Mesothelial cell of epicardium (in vitro differentiated cells): ENCODE measurements at places on chromosomes 3 and 15. TPM values are rescaled to one million over a fixed set of nuclear protein-coding genes. Genes with fewer than 3 reads are reported as not detected.

DNA sequence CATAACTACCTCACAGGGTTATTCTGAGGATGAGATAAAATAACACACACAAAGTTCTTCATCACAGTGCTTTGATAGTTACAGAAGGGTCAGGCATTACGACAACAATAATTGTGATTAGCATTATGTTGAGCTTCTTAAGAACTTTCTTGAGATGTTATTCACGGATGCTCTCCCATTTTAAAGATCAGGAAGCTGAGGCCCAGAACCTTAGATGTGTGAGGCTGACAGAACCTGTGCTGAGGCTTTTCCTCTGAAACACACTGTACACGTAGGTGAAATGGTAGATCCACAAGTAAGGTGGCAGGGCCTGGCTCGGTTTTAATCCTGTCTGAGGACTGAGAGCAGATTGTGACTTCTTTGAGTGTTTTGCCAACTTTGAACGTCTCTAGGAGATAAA is 211.2 kb upstream of the BHLHE40 start:
- no peak overlapping the region for H3K4me3 ChIP-seq
- H3K27ac ChIP-seq, result no peak overlapping the region
- peaks cover 7% of the 10 kb centered on the region for H3K36me3 ChIP-seq
- H3K27me3 ChIP-seq, result no peaks in the 10 kb centered on the region
- peaks cover 13% of the 10 kb centered on the region for H3K4me1 ChIP-seq

Gene ESYT3
- total RNA-seq, result 5.9 to 6.9 TPM (median 6.8 TPM) in 3 replicates

Gene CHRM5
- 0.13 TPM in 1 of 3 replicates, not detected in the others for total RNA-seq

DNA sequence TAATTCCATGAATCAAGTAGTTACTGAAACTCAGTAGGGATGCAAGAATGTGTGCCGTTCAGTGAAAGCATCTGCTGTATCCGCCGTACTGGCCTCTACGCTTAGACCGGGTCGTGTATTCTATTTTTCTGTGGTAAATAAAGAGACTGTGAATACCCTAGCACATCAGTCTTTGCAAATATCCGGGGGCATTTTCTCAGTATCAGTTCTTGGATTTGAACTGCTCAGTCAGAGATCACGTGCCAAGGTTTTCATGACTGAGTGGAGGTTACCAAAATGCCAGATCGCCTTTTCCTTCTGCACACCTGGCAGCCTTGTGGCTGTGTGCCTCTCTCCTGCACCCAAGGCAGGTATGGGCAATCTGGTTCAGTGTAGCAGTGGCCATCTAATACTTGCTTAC is 377.0 kb downstream of the OCA2 start:
- peaks cover 4% of the 10 kb centered on the region for H3K27me3 ChIP-seq
- no peak for DNase-seq
- H3K27ac ChIP-seq, result no peak overlapping the region
- peaks cover 3% of the 10 kb centered on the region for H3K36me3 ChIP-seq

Gene RBPMS2
- total RNA-seq, result 14.3 to 17.8 TPM (median 14.6 TPM) in 3 replicates

DNA sequence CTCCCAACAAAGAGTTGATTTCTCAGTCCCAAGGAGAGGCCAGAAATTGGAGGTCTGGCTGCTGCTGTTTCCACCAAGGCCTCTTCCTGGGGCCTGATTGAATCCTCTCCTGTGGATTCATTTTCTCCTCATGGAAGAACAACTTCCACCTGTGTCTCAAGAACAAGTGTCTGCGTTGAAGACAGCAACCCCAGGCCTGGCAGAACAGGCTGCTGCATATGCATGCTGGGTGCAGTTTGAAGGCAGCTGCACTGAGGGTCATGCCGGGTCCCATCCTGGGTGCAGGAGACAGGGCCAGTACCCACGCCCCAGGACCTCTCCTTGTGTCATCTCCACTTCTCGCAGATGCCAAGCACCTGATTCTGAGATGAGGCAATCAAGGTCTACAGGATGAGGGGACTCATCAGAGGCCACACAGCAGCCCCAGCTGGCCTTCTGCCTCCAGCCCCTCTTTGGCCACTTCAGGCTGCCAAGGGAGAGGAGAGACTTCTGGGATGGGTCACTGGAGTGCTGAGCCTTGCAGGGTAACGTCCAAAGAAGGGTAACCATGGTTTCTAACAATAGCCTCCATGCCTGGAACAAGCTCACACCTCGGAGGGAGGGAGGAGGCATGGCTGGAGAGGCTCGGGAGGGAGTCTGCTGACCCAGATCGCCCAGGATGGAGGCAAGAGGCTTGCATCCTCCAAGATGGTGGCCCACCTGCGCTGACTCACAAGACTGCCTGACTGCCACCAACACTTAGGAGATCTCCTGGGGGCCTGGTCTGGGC is 30.0 kb downstream of the HCN4 start:
- no peaks in the 10 kb centered on the region for H3K36me3 ChIP-seq
- DNase-seq, result no peak
- no peaks in the 10 kb centered on the region for H3K4me1 ChIP-seq
- H3K27ac ChIP-seq, result no peak overlapping the region
- no peak overlapping the region for H3K4me3 ChIP-seq

- H3K36me3 ChIP-seq, result no peaks in the 10 kb centered on the region
- no peaks in the 10 kb centered on the region for H3K27me3 ChIP-seq
- H3K4me3 ChIP-seq, result no peak overlapping the region
- peaks cover 10% of the 10 kb centered on the region for H3K4me1 ChIP-seq
Observed at GRCh38 chr3:151769175-151769574, 35.4 kb downstream of the AADACL2 start.

- no peak for DNase-seq
- H3K4me3 ChIP-seq, result no peak overlapping the region
- H3K4me1 ChIP-seq, result peaks cover 36% of the 10 kb centered on the region
Observed at GRCh38 chr3:46660003-46660402, 33.5 kb downstream of the ALS2CL start.

Gene THOC7
- 38.2 to 42.6 TPM (median 41.8 TPM) in 3 replicates for total RNA-seq

GRCh38 chr15:31560643-31561042 is 234.0 kb downstream of the KLF13 start:
- H3K4me1 ChIP-seq, result no peaks in the 10 kb centered on the region
- no peak overlapping the region for H3K4me3 ChIP-seq
- no peak overlapping the region for H3K27ac ChIP-seq
- no peaks in the 10 kb centered on the region for H3K36me3 ChIP-seq

DNA sequence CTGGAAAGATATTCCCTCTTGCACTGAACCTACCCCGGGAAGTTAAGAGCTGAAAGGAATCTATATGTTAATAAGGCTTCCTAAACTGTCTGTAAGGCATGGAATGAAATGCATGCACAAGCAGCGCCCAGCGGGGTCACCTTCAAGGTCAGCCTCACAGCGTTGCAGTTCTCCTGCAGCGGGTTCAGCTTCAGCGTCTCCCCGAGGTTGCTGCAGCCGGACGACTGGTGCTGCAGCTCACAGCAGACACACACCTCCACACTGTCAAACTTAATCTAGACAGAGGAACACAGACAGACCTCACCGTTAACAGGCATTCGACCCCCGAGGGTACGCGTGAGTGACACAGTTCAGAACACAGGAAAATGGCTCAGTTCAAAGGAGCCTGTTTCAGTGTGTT is 73.3 kb downstream of the NSMCE3 start:
- DNase-seq, result no peak
- H3K4me1 ChIP-seq, result peaks cover 24% of the 10 kb centered on the region
- peak overlapping the region; percentile 3 for H3K4me3 ChIP-seq

DNA sequence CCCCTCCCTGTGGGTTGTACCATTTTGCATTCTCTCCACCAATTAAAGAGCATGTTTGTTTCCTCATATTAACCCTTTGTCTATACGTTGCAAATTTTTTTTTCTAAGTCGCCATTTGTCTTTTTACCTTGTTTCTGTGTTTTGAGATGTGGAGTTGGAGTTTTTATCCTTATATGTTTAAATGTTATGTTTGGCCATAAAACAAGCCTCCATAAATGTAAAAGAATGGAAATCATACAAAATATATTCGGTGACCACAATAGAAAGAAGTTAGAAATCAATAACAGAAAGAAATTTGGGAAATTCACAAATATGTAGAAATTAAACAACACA is 29.2 kb downstream of the LRRK1 start:
- no peaks in the 10 kb centered on the region for H3K4me1 ChIP-seq
- H3K4me3 ChIP-seq, result no peak overlapping the region
- H3K36me3 ChIP-seq, result no peaks in the 10 kb centered on the region
- H3K27ac ChIP-seq, result no peak overlapping the region

GRCh38 chr3:105828703-105829102 is 40.1 kb downstream of the CBLB start:
- H3K4me3 ChIP-seq, result no peak overlapping the region
- H3K36me3 ChIP-seq, result peaks cover 49% of the 10 kb centered on the region
- peak overlapping the region; percentile 7 for H3K27ac ChIP-seq
- H3K27me3 ChIP-seq, result no peaks in the 10 kb centered on the region
- H3K4me1 ChIP-seq, result peaks cover 25% of the 10 kb centered on the region
- DNase-seq, result no peak
